Hematopoietic multipotent progenitor cell (in vitro differentiated cells): ENCODE measurements at places on chromosomes 2 and 18.

DNA sequence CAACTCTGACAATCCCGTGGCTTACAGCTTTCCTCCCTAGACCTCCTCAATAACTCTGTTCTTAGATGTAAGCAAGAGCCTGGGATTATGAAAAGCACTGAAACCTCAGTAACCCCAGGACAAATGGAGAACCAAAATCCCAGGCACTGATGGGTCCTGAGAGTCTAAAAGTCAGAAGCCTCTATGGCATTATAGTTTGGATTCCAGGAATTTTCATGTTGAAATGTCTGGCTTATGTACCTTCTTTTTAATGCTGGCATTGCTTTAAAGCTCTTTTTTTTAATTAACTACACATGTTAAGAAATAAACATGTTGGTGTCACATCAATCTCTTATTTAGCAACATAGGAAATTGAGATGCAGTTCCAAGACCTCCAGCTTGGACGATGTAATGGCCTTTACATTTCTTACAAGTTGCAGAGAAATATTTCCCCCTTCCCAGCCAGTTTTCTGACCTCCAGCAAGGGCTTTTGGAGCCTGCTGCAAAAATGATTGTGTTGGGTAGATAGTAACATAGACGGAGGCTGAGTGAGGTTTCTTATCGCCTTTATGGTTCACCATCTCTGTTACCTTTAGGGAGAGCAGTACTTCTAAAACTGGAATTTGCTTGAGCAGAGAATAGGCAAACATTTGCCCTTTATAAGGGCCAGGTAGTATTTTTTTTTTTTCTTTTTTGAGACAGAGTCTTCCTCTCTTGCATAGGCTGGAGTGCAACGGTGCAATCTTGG, 84.8 kb upstream of the RASGRP3 start:
- no peak for DNase-seq

DNA sequence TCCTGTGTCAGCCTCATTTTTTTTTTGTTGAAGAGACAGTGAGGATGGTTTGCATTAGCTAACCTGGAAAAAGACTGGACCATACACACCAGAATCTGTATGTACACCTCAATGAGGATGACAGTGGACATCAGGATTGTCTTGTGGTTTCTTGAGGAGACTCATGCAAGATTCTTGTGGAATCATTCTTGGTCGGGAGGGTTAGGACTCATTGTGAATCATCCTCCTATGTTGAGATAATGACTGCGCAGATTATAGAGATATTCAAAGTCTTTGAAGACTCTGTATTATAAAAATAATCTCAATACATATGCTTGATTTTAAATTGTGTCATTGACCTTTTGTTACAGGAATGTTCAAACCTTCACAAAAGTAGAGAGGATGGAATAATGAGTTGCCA, 49.1 kb upstream of the DOCK10 start:
- DNase-seq = no peak

DNA sequence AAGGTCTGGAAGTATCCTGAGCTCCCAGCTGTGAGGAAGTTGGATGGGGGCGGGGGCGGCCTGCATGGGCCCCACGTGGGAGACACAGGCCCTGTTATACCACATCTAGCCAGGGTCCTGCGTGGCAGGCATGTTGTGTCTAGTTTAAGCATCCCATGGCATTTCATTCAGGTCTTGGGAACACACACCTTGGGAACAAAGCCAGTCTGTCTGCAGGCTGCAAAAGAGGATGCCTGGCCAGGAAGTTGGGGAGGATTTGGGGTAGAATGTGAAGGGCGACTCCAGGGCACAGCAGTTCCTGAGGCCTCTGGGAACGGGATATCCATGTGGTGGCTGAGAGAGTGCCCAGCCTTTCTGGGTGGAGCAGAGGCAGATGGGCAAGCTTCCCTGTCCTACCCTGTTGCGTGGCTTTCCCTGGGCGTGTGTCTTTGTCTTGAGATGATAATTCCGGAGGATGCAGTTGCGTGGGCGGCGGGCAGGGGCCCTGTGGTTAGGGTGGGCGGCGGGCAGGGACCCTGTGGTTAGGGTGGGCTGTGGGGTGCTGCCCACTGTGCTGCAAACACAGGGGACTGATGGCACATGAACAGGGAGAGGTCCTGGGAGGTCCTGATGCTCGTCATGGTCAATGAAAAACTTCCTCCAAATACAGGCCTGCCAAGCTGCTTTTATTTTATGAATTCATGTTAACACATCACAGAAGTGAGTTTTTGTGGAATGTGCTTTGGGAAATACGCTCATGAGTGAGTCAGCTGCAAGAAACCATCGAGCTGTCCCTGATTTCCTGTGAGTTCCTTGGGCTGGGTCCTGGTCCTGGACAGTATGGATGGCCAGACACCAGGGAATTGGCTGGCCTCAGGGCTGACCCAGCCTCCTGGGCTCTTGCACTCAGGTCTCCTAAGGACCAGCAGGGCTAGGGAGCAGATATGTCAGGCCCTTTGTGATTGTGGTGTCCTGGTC, 90.0 kb upstream of the HS6ST1 start:
- DNase-seq = no peak

- DNase-seq = no peak
These were observed 238.2 kb downstream of the GCA start for GRCh38 chr2:162581959-162582798.

DNA sequence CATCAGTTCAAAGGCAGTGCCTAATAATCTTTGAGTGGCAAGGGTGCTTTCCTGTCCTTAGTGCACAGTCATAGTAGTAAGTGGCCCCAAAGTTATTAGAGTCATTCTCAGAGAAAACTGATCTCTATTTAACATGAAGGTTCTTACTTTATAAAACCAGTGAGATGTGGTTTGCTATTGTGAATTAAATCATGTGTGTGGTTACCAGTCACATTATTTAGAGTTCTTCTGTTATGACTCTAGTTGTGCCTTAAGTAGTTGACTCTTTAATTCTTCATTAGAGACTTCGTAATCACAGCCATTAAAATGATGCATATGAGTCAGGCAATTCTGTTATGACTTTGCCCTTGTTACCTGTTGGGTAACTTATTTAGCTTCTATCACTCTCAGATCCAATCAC, 1392.9 kb upstream of the ACVR2A start:
- no peak for DNase-seq

DNA sequence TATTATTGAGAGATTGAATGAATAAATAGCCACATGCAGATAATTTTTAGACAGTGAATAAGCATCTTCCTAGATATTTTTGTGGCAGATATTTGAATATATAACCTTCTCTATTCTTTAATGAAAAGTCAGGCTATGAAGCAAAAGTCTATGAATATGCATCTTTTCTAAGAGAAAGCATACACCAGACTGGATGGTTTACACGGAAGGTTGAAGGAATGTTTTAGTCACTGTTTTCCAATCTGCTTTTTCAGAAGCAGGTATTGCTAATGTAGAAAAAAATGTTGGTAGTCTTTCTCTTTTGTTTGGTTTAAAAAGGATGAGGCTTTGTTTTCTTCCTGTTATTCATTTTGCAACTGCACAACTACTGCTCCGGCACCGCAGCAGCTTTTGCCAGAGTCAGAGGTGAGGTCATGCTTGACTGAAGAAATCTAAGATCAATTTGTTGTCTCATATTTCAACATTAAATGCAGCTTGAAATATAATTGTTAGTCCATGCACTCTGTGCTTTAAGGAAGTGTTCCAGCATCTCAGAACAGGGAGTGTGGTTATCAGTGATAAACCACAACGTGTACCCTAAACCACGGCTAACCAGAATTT, 1540.8 kb upstream of the PIK3C3 start:
- no peak for DNase-seq

GRCh38 chr2:15640784-15641183, 49.1 kb downstream of the DDX1 start:
- DNase-seq = no peak

- no peak for DNase-seq
These were observed 19.3 kb upstream of the HPCAL1 start for GRCh38 chr2:10283106-10284062.

- DNase-seq = no peak
These were observed 30.6 kb downstream of the MAPRE2 start for GRCh38 chr18:35071819-35072247.

- DNase-seq = no peak
These were observed 816.2 kb downstream of the MBD2 start for GRCh38 chr18:53408271-53408670.

DNA sequence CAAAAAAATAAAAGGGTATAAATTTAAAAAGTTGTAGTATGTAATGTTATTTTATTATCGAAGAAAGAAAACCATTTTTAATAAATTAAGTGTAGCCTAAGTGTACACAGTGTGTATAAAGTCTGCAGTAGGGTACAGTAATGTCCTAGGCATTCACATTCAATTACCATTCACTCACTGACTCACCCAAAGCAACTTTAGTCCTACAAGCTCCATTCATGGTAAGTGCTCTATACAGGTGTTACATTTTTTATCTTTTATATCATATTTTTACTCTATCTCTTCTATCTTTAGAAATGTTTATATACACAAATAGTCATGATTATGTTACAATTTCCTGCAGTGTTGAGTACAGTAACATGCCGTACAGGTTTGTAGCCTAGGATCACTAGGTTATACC, 59.5 kb downstream of the RABL2A start:
- no peak for DNase-seq

DNA sequence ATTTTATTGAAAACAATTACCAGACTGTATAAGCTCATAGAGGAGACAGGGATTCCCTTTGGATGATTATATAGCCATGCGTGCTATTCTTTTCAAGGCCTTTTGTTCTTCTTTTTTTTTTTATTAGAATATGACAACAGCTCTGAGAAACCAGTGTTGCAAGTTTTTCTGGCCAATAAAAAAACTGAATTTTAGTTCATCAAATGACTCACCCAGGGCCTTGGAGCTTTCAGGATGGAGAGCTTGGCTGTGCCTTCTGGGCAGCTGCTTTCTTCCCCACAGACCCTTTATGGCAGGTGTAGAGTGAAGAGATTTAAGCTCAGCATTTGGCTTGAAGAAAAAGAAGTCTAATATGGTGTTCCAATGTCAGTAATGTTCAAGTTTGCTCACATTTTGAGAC, 497.9 kb upstream of the FANCL start:
- no peak for DNase-seq

GRCh38 chr18:74856928-74857327, 259.3 kb downstream of the ZNF407 start:
- DNase-seq = no peak

- peak; percentile 77 for DNase-seq
These were observed 68.1 kb upstream of the RBMS1 start for GRCh38 chr2:160561551-160562295.

- no peak for DNase-seq
These were observed 29.7 kb downstream of the ZC3H6 start for GRCh38 chr2:112305132-112305531.

GRCh38 chr2:239598011-239598731, 197.4 kb upstream of the HDAC4 start:
- DNase-seq = no peak

GRCh38 chr2:19038071-19039015, 320.1 kb downstream of the OSR1 start:
- DNase-seq = no peak

DNA sequence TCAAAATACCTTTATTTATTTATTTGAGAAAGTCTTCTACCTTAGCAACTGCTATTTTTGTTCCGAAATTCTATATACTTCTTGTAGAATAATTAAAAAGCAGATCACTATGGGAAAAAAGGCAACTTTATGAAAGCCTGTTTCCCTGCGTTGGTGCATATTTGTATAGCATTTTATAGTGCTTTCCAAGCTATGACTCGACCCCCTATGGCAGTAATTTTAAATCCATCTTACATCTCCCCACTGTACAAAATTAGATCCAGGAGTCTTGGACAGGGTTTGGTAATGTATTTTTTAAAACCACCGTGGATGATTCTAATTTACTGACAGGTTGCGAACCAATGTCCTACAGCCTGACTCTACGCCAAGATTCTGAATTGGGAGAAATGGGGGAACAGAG, 10.1 kb downstream of the TANK start:
- no peak for DNase-seq

DNA sequence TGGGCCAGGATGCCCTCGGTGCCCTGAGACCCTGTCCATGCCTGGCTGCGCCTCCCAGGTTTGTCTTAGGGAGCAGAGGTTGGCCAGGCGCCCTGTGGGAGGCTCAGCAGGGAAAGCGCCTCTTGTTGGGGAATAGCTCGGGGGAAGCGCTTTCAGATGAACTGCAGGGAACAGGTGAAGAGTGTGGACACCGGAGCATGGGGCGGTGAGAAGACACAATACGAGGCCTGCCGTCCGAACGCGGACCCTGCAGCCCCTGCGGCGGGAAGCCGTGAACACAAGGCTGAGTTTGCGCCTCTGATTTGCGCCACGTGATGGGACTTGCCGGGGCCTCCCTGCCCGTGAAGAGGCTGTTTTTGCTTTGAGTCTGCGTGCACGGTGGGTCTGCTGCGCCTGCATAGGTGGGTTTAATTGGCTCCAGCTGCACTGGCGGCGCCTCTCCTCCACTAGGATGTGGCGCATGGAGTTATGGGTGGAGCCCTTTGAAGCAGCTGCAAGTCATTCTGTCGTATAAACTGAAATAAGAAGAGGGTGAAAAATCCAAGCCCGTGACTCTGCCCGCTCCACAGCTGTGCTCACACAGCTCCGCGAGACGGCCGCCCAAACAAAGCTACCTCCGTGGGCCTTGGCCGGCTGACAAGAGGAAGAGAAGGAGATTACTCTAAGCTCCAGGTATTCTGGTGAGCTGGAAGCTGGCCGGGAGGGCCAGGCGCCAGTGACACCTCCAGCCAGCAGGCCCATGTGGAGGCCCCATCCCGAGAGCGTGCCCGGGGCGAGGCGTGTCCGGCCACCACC, 103.5 kb upstream of the CTDP1 start:
- no peak for DNase-seq

DNA sequence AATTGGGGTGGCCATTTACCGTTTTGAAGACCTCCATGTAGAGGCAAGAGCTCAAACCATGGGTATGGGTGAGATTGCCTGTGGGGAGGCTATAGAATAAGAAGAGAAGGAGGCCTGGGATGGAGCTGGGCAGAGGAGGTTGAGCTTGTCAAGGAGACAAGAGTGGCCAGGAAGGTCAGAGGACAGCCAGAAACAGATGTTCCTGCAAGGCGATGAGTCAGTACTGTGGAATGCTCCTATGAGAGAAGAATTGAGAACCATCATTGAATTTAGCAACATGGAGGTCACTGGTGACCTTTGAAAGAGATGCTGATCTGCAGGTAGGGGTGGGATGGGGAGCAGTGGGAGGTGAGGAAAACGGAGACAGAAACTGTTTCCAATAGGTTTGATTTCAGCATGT, 3.5 kb downstream of the ACSL3 start:
- DNase-seq = no peak

DNA sequence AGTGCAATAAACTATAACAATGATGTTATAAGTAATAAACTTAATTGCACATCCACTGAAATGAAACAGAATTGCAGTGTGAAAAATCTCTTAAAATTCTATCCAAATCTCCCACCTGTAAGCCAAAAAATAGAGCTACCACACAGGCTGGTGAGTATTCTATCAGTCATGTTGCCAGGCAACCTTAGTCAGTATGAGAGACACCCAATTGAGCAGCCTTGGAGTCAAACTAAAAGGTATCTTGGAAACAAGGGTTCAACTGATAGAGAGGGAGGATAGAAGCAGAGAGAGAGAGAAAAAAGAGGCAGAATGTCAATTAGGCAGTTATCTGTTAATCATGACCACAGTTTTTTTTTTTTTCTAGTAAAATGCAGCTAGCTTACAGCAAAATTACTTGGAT, 45.8 kb downstream of the GALNT13 start:
- no peak for DNase-seq

GRCh38 chr2:176405477-176405876, 136.2 kb downstream of the MTX2 start:
- DNase-seq = no peak

GRCh38 chr18:39296293-39296888, 1730.8 kb upstream of the CELF4 start:
- peak; percentile 69 for DNase-seq

GRCh38 chr18:47204908-47205522, 28.9 kb upstream of the IER3IP1 start:
- DNase-seq = peak; percentile 10
